ENCODE measurements at places on chromosomes 12 and 14.

DNA sequence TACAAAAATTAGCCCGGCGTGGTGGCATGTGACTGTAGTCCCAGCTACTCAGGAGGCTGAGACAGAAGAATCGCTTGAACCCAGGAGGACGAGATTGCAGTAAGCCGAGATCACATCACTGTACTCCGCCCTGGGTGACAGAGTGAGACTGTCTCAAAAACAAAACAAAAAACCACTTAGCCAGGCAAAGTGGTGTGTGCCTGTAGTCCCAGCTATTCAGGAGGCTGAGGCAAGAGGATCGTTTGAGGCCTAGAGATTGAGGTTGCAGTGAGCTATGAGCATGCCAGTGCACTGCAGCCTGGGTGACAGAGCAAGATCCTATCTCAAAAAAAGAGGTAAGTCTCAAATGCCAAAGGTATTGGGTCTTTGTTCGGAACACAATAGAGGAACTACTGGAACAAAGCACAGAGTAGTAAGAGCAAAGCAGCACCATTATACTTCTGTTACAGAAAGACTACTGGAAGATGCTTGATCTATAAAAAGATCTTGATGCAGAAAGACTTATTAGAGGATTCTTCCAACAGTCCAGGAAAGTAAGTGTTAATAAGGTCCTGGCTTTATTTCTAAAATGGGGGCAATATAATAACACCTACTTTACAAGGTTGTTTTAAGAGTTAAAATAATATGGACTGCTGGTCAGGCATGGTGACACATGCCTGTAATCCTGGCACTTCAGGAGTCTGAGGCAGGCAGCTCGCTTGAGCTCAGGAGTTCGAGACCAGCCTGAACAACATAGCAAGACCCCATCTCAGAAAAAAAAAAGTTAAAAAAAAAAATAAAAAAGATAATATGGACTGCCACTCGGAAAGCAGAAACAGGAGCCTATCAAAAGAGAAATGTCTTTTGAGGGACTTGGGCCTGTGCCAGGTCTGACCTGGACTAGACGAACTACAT lies 29.9 kb downstream of the BTBD7 start:
- DNase-seq, result no peak

DNA sequence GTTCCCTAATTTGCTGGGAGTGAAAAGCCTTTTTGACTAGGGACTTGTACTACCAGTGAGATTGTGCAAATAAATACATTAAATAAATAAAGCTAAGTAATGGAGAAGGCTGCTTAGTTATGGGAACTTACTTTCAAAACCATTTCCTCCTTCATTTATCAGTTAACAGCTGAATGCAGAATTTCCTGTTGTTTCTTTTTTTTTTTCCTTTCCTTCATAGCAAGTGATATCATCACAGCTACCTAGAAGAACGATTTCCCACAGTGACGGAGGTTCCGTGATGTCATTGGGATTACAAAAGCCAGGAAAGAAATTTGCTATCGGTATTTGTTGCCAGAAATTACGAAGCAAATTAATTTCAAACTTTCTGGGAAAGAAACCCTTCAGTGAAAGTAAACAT lies 42.1 kb upstream of the SOCS2 start:
- no peak for DNase-seq

DNA sequence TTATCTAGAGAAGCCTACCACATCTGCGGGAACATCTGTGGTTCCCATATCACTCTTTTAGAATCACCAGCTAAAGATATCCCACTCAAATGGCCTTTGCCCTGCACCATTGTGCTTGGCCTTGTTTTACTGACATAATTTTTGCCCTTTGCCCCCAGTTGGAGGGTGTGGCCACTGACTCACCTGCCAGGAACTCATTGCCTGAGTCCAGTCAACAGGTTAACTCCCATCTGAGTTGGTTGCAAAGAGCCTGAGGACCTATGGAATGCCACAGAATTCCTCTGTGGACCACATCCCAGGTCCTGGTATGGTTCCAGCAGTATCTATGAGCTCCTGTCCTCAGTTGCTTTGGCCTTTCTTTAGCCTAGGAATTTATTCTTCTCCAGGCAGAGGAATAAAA lies 55.7 kb upstream of the PTGR2 start:
- no peak for DNase-seq

DNA sequence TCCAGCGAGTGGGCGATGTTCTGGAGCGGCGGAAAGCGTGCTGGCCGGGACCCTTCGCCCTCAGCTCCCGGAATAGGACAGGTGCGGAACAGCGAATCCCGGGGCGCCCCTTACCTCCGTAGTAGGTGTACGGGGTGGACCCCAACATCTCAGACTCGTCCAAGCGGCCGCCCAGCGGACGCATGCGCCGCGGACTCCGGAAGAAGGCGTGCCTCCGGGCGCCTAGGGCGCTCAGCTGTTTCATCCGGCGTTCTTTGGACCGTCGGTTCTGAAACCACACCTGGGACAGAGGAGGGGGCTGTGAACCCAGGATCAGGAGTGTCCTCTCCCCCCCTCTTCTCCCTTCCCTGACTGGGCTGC lies 4.5 kb downstream of the LHX5 start:
- DNase-seq, result no peak

DNA sequence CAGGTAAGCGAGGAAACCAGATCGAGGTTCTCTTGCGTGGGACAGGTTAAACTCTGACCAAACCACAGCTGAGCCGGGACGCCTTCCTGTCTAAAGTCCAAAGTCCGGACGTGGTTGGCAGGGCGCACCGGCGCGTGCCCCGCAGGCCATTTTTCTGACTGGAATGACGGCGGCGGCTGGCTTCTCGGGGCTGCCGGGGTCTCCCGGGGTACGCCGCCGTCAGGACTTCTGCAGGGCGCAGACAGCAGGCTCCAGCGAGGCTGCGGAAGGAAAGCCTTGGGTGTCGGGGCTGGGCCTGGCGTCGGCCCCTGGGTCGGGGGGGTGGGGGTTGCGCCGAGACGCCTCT lies 32.8 kb downstream of the MIA2 start:
- no peak for DNase-seq

GRCh38 chr12:52213564-52214420 lies 19.3 kb upstream of the KRT7 start:
- DNase-seq, result peak; percentile 71

GRCh38 chr12:26937863-26938700 lies at the start of the genes FGFR1OP2 and INTS13:
FGFR1OP2 (plus strand) TSS chr12:26938470; CDS start chr12:26954159, 15,689 bp downstream.
INTS13 (minus strand) TSS chr12:26937981; CDS start chr12:26936803, 1,178 bp downstream.
- peak; percentile 98 for DNase-seq

GRCh38 chr14:90891326-90891725 lies 75.1 kb upstream of the TTC7B start:
- DNase-seq, result no peak

DNA sequence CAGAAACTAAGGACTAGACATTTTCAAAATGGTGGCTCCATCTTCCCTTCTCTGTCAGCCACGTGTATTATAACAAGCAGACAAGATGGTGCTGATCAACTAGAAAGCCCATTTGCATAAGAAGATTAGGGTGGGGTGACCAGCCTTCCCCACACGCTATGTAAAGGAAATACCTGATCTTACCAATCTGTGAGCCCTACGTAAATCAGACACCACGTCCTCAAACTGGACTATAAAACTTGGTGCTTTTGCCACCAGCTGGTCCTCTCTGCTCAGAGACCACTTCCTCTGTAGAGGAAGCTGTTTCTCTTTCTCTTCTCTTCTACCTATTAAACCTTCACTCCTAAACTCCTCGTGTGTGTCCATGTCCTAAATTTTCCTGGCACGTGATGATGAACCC lies 101.1 kb upstream of the PLEKHG7 start:
- DNase-seq, result no peak

- no peak for DNase-seq
Observed at GRCh38 chr12:115404761-115405470, 720.9 kb upstream of the TBX3 start.

DNA sequence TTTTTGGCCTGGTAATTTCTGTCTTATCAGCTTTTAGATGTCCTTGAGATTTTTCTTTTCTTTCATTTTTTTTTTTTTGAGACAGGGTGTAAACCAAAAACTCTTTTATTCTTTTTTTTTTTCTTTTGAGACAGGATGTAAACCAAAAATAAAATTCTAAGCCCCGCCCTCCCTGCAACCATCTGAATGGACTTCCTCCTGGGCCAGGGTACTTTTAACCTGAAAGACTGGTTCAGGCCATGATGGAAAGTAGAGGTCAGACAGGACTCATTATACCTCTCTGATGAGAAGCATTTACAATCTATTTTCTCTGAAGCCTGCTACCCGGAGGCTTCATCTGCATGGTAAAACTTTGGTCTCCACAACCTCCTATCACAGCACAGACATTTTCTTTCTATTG lies 33.5 kb upstream of the TCL1B start:
- DNase-seq, result no peak

DNA sequence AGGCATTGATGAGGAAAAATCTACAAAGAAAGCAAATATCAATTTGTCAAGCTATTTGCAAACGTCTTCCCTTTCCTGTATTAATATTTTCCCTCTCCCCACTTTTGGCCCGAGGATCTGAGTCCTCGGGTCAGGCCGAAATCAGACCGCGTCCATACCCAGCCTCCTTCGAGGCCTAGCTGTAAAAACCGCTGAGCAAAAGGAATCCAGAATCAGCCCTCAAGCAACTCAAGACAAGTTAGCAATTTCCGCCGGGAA lies 353 bp upstream of the MAPK1IP1L start:
- no peak for DNase-seq

DNA sequence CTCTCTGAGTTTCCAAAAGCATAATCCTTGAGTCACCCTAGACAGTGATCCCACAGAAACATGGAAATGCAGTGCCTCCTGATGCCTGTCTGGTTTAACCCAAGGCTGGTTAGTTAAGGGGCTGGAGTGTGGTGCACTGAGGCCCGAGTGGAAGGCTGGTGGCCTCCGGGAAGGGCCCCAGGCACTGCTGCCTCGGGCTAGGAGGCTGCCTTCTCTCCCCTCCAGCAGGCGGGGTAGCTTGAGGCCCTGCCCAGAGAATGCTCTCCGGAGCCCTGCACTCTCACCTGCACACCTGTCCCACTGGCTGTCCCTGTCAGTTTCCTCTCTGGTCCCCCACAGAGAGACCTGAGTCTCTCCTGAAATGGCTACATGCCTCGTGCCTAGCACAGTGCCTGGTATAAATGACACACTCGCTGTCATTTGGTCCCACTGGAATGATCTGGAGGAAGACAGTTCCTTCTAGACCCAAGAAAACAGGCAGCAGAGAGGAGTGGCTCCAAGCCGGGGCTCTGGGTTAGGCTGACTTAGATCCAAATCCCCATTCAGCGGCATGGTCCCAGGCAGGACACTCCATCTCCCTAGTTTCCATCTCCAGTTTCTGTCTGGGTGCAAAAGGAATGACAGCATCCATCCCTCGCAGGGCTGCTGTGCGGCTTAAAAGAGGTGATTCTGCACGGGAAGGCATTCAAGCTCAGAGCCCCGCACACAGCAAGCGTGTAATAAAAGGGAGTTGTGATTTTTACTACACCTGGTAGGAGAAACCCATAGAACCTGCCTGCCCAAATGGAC lies 54.0 kb downstream of the RBM19 start:
- no peak for DNase-seq

- no peak for DNase-seq
Observed at GRCh38 chr12:5247144-5247543, 184.8 kb upstream of the NTF3 start.

- no peak for DNase-seq
Observed at GRCh38 chr14:63940387-63940786, 87.6 kb downstream of the SYNE2 start.

GRCh38 chr12:21456291-21456780 lies 18.9 kb downstream of the PYROXD1 start:
- peak; percentile 63 for DNase-seq

DNA sequence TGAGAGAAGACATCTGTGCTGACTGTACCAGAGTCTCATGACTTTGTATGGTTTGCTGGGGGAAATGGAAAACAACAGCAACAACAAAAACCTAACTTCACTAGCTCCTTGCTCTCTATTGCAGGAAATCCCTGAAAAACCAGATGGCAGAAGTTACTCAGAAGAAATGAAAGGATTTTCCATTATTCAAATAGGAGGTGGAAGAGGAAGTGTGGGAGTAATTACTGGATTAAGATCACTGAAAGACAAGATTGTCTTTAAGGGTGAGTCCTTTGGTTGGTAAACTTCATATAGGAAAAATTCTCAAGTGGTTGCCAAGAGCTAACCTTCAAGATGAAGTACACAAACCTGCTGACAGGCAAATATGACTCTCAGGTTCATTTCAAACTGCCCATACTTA lies 391.9 kb upstream of the ATP2B1 start:
- no peak for DNase-seq

DNA sequence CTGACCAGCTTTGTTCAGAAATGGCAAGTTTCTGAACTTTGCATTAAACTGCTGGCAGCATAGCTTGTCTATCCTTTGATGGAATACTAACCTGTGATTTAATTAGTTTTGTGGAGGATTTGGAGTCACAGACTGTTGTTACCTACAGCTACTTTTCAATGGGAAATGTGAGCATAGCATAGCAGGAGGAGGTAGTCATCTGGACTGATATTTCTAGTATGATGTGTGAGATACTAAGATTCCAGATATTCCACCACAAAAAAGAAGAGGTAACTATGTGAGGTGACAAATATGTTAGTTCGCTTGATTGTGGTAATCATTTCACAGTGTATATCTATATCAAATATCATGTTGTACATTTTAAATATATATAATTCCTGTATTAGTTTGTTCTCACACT lies 833.0 kb downstream of the SLC6A15 start:
- no peak for DNase-seq

DNA sequence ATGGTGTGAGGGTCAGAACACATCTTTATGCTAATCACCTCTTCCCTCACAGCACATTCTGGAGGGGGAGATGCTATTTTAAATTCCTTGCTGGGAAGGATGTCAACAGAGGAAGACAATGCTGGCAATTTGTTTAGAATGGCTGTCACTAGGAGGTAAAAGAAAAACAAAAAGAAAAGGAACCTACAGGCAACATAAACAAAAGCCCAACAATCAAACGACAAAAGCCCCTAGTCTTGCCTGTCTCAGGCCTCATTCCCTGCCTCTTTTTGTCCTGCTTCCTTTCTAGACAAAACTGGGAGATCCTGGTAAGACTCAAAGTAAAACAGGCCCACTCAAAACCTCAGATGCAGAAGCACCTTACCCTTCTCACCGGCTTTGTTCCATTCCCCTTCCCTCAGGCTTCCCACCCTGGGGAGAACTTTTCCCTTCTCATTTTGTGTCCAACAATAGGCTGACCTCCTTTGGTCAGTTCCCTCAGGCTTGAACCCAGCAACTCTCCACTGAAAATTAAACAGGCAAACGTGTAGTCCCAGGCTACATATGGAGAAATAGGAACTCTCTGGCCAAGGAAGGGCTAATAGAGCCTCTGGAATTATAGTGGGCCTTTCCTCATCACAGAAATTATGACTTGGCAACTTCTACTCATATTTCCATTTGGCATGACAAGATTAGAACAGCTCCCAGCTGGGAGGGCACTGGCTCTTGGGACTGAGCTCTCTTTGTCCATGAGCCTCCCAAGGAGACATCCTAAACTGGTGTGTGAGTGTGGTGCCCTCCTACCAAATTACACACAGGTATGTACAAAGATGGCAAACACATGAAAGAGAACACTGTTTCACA lies 193.0 kb downstream of the MON2 start:
- DNase-seq, result no peak

- no peak for DNase-seq
Observed at GRCh38 chr12:89073027-89073398, 279.3 kb downstream of the DUSP6 start.

DNA sequence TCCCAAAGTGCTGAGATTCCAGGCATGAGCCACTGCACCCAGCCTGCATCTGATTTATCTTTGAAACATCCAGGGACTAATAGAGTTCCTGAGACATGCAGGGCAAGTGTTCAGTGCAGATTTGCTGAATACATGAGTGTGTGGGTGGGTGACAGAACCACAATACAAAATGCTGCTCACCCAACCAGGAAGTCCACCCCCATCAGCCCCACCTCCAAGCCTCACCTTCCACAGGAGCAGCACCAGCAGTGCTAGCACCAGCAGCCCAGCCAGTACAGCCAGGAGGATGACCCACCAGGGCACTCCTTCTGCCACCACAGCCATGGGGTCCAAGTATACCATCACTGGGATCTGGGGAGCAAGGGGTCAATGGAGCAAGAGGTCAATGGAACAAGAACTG lies 20.0 kb downstream of the ITGA7 start:
- no peak for DNase-seq
